ENCODE measurements at places on chromosomes 2 and 18.

DNA sequence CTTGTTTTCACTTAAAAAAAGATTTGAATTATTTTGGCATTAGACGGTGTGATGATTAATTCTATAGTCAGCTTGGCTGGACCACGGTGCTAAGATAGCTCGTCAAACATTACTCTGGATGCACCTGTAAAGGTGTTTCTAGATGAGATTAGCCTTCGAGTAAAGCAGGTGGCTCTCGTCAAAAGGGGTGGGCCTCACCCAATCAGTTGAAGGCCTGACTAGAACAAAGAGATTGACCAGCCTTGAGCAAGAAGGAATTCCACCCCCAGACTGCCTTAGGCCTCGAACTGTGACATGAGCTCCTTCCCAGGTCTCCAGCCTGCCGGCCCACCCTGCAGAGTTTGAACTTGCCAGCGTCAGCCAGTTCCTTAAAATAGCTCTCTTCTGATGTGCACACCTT lies 73.4 kb downstream of the TWIST2 start:
- no peak for DNase-seq

DNA sequence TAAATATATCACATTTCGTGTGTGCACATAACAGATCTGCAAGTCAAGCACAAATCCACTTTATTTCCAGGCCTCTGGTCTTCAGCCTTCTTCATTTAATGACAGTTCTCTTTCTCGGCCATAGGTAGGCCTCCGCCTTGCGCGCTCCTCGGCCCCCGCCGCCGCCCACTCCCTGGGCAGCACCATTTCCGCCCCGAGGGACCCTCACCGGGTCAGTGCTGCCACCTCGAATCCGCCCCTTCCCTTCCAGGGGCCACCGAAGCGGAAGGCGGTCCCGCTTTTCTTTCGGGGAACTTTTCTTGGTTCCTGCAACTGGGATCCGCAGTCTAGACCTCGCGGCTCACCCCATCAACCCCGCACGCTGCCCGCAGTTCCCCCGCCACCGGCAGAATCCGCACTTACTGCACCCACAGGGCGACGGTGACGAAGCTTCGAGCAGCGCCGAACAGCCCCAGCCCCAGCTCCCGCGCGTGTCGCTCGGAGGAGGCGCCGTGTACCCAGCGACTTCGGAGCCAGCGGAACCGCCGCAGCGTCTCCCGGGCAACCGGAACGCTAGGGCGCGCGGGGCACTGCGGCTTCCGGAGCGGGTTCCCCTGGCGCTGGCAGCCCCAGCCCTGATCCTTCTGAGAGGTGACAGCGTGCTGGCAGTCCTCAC lies at the start of gene CDKL4:
Gene CDKL4 (minus strand): TSS at position 502 of the 655 bp plus-strand sequence.
- no peak for DNase-seq

DNA sequence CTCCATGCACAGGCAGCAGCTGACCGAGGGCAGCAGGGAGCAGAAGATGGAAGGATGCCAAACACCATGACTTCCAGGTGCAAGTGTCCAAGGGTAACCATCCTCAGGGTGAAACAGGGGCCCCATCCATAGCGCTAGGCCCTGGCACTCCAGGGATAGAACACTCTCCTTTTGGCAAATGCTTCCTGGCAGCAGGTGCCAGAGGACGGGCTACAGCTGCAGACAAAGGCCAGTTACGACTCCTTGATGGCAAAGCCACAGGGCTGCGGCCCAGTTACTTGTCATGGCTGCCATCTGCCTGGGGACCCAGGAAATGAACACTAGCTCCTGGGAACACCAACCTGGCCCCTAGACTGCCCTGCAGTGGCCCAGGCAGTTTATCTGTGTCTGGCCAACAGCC lies 178.8 kb downstream of the TMEM163 start:
- DNase-seq = no peak

DNA sequence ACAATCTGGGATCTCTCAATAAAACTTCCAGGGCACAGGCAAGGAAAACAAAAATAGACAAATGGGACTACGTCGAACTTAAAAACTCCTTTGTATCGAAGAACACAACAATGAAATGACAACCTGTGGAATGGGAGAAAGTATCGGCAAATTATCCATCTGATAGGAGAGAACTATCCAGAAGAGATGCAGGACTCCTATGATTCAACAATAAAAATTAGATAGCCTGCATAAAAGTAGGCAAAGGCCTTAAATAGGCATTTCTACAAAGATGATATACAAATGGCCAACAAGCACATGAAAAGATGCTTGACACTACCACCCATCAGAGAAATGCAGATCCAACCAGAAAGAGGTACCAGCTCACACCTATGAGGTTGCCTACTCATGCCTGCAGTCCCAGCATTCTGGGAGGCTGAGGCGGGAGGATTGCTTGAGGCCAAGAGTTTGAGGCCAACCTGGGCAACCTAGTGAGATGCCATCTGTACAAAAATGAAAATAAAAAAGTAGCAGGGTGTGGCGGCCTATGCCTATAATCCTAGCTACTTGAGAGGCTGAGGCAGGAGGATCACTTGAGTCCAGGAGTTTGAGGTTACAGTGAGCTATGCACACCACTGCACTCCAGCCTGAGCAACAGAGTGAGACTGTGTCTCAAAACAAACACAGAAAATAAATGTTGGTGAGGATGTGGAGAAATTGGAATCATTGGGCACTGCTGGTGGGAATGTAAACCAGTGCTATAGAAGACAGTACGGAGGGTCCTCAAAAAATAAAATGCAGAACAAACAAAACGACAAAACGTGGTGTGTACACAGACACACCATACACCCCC lies 21.6 kb downstream of the TWIST2 start:
- no peak for DNase-seq

DNA sequence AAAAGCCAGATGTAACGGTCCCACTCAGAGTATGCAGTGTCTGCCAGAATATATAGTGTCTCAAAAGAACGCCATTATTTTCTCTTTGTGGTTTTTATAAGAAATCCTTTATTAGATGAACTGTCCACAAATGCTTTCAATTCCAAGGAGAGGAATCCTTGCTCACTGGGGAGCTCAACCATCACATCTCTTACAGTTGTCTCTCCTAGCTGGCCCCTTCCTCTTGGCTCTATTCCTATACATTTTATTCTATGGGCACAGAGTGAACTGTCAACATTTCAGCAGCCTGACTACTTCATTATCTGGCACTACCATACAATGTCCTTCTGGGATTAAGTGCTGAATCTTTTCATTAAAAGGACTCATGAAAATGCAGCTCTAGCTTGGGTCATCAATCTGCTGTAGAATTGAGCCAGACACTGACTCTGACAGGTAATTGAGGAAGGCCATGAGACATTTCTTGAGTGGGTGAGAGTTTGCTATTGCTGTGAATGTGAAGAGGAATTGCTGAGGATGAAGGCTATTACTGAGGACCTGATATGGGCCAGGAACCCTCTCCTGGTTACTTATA lies 96.5 kb upstream of the THOC1 start:
- no peak for DNase-seq

Measured in small intestine (tissue), 16 donors.